ENCODE measurements at places on chromosomes 13 and 19.

DNA sequence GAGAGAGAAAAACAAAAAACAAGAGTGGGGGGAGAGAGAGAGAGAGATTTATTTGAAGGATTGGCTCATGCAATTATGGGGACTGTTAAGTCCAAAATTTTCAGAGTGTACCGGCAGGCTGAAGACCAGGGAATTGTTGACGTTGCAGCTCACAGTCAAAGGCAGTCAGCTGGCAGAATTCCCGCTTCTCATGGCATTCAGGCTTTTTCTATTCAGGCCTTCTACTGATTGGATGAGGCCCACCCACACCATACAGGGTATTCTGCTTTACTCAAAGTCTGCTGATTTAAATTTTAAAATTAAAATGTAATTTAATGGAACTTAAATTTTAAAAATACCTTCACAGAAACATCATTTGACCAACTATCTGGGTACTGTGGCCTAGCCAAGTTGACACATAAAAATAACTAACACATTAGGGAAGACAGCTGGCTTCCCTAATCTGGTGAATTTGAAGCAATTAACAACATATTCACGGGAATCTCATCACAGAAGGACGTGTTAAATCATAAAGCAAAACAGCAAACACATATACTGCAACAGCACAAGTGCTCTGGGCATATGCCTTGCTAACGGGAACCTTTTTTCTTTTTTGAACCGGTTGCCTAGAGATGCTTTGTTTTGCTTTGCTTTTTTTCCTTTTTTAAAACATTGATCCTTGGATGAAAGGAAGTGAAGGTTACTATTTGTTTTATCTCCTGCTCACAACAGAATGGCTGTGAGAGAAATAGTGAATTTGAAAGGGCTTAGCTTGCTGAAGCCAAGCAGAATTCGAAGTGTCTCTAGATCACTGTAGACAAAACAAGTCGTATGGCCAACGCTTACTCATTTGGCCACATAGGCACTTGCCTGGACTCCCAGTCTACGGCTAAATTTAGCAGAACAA, 505.1 kb downstream of the IRS2 start:
- no peak for DNase-seq

GRCh38 chr13:75769141-75769905, 133.2 kb downstream of the LMO7 start:
- no peak for DNase-seq

DNA sequence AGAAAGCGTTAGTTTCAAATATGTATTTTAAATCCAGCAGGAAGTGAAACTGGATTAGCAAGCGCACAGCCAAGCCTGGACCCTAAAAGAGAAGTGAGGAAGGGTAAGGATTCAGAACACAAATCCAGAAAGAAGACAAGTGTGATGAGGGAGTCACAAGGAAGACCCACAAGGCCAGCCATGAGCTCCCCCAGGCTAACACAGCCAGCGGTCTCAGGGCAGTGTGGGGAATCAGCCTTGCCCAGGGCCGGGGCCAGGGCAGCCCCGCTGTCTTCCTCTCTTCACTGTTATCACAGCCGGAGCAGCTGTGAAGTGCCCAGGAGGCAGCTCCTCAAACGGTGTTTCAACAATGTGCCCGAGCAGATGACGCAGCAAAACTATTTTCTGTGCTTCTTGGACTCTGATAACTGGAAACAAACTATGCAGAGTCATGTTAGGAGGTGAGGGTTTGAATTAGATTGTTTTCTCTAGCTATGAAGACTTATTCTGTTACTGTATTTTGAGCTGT, 12.2 kb upstream of the CDC16 start:
- no peak for DNase-seq

DNA sequence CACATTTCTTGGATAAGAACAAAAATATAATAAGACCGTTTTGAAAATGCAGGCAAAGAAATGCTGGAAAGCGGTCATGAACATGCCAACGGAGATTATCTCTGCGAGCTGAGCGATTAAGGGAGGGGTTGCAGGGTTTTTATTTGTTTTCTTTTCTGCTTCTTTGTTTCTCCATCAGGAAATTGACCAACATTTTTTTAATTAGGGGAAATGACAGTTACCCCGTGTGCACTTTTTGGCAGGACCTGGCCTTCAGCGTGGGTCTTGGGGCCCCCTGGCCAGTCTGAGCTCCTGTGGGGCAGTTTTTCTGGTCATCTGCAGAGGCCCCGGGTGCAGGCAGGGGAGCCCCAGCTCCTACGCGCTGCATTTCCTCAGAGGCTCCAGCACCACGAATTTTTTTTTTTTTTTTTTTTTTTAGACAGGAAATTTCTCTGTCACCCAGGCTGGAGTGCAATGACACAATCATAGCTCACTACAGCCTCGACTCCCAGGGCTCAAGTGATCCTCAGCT, 31.3 kb upstream of the HOMER3 start:
- no peak for DNase-seq

- DNase-seq, result no peak
These were observed 2.2 kb downstream of the CERS1 start for GRCh38 chr19:18893587-18894253.

DNA sequence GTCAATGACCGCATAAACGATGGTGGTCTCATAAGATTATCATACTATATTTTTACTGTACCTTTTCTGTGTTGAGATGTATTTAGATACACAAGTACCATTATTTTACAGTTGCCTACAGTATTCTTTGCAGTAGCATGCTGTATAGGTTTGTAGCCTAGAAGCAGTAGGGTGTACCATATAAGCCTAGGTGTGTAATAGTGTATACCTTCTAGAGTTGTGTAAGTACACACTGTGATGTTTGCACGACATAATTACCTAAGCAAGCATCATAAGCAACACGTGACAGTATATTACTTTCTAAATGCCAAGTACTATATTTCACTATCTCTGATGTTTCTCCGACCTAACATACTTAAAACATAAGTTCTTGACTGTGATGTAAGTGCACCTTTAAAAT, 2.7 kb downstream of the LPAR6 start:
- peak; percentile 22 for DNase-seq

DNA sequence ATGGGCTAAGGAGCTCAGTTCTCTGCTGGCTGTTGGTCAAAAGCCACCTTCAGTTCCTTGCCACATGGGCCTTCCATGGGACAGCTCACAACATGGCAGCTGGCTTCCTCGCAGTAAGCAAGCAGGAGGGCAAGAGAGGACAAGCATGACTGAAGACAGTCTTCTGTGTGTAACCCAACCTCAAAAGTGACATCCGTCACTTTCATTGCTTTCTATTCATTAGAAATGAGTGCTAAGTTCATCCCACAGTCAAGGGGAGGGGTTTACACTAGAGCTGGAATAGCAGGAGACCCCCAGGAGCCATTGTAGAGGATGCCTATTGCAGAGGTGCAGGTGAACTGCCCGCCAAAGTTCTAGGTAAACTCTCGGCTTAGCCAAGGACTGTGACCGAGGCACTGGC, 163.3 kb downstream of the NUFIP1 start:
- DNase-seq, result no peak

- no peak for DNase-seq
These were observed 27.3 kb upstream of the ZNF254 start for GRCh38 chr19:24059563-24060295.
